ENCODE measurements at places on chromosomes 1 and 21. TPM values are rescaled to one million over a fixed set of nuclear protein-coding genes. Genes with fewer than 3 reads are reported as not detected.

GRCh38 chr1:214280386-214281020, 456 bp upstream of the SMYD2 start:
- peaks cover 39% of the 10 kb centered on the region for H3K4me1 ChIP-seq
- peaks cover 7% of the 10 kb centered on the region for H3K27me3 ChIP-seq
- DNase-seq: no peak
- H3K4me3 ChIP-seq: peak overlapping the region; percentile 82
- H3K27ac ChIP-seq: peak overlapping the region; percentile 44

DNA sequence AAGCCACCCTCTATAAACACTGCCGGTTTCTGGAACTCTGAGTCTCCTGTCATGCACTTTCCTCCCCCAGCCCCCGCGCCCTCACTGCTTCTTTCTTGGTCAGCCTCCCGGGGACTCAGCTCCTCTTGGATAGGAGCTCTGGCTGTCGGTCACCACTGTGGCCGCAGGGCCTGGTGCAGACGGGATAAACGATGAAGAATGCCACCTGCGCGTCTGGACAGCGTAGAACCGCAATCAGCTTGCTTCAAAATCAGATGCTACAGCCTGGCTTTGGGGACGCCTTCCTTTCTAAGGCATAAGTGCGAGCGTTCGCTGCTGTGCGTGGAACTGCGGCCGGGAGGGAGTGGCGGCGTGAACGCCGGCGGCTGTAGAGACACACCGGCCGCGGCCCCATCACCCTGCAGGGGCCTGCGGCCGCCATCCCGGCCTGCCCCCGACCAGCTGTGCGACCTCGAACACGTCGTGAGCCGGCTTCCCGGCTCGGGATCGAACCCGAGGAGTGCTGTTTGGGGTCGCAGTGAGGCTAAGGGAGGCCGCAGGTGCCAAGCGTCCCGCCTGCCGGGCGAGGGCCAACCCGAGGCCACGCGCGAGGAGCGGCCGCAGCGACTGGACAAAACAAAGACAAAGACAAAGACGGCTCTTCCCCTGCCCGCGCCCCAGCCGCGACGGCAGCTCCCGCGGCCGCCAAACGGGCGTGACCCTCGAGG, 688 bp downstream of the PTTG1IP start:
- no peak for DNase-seq
- H3K36me3 ChIP-seq: no peaks in the 10 kb centered on the region
- H3K4me3 ChIP-seq: peak overlapping the region; percentile 98
- H3K27me3 ChIP-seq: no peaks in the 10 kb centered on the region
- H3K27ac ChIP-seq: peak overlapping the region; percentile 80

GRCh38 chr1:8283058-8283884, 34.6 kb upstream of the SLC45A1 start:
- peak overlapping the region; percentile 52 for H3K4me3 ChIP-seq
- H3K27ac ChIP-seq: peak overlapping the region; percentile 55
- peaks cover 28% of the 10 kb centered on the region for H3K4me1 ChIP-seq
- H3K27me3 ChIP-seq: peaks cover 32% of the 10 kb centered on the region
- DNase-seq: peak; percentile 51

DNA sequence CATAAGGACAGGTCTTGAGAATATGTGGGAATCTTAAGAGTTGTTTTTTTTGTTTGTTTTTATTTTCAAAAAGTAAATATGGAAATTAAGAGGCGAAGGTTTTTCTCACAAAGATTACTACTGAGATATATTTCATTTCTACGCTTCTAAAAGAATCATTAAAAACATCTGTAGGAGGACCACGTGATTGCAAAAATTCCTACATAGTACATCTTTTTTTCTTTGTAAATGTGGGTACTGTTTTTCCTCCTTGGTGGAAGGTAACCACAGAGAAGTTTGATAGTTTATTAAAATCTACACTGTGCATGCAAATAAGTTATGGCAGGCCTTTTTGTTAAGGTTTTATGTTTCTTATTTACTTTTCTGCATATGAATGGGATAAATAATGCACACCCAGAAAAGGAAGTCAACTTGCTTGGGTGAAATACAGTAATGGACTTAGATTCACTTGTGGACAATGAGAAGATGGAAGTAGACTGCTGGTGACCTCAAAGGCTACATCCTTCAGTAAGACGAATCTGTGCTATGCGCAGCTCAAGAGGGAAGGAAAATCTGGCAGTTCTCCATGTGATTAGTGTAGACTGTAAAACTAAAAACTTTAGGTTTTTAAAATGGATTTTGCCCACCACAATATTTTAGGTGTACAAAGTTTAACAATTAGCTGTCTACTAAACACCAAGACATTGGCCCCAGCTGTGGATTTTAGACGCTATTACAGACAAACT, 2.0 kb downstream of the AK5 start:
- H3K36me3 ChIP-seq: no peaks in the 10 kb centered on the region
- no peak overlapping the region for H3K27ac ChIP-seq
- H3K4me1 ChIP-seq: peaks cover 30% of the 10 kb centered on the region
- H3K27me3 ChIP-seq: no peaks in the 10 kb centered on the region
- no peak for DNase-seq
- peak overlapping the region; percentile 85 for H3K4me3 ChIP-seq

ST6GALNAC5 gene
- not detected for total RNA-seq

GRCh38 chr1:222950892-222951291, 136.1 kb downstream of the DISP1 start:
- H3K27me3 ChIP-seq: no peaks in the 10 kb centered on the region
- H3K4me1 ChIP-seq: no peaks in the 10 kb centered on the region
- H3K27ac ChIP-seq: no peak overlapping the region
- H3K4me3 ChIP-seq: no peak overlapping the region
- H3K36me3 ChIP-seq: no peaks in the 10 kb centered on the region

ZNF593OS gene
- total RNA-seq: not detected

DNA sequence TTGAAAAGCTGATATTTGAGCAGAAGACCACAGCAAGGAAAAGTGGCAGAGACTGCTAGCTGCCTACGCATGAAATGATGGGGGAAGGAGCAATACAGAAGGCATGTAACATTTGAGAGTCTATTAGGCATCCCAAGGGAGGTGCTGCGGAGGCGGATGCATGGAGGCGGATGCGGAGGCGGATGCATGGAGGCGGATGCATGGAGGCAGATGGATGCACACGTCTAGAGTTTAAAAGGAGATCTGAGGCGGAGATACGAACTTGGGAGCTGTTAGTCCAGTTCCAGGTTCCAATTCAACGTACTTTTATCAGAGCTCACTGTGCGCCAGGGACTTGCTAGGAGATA, 744 bp upstream of the DDX20 start:
- peak overlapping the region; percentile 93 for H3K27ac ChIP-seq
- peaks cover 40% of the 10 kb centered on the region for H3K4me1 ChIP-seq
- peak; percentile 24 for DNase-seq
- no peaks in the 10 kb centered on the region for H3K27me3 ChIP-seq
- peaks cover 11% of the 10 kb centered on the region for H3K36me3 ChIP-seq
- peak overlapping the region; percentile 91 for H3K4me3 ChIP-seq

DNA sequence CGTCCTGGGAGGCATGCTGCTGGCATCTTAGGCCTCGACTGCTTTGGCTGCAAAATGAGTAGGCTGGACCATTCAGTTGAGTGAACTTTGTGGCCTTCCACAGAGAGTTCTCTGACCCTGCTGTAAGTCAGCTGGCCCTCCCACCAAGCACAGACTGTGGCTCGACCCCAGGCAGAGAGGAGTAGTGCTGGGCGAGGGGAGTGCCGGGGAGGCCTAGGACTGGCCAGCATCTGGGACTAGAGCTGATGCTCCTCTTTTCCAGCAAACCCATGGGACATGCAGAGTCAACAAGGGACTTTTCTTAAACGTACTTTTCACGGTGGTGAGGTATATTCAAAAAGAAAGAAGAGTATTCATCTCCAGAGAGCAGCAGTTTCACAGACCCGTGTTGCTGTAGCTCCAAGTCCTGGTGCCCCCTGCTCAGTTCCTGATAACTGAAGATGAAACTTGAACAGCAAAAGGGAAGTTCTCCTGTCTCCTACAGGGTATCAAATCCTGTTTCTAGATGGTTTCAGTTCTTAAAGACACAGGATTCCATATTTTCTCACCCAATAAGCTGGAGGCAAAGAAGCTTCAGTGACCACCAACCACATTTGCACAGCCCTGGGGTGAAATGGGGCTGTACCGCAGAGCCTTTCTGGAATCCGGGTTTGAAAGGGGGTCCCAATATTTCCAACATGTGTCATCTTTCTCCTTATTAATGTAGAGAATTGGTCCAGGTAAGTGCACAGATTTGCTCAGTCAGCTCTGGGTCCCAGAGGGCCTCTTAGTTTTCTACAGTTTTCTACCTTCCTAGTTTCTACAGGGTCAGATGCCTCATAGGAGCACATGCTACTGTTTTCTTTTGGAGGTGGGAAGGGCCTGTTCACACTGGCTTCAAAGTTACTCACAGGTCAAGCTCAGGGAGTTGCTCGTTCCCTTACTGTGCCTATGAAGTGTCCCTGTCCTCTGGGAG, 20.9 kb downstream of the BATF3 start:
- H3K36me3 ChIP-seq: peaks cover 2% of the 10 kb centered on the region
- peak overlapping the region; percentile 78 for H3K4me3 ChIP-seq
- peak overlapping the region; percentile 95 for H3K27ac ChIP-seq
- H3K27me3 ChIP-seq: peaks cover 5% of the 10 kb centered on the region
- DNase-seq: peak; percentile 66

DNA sequence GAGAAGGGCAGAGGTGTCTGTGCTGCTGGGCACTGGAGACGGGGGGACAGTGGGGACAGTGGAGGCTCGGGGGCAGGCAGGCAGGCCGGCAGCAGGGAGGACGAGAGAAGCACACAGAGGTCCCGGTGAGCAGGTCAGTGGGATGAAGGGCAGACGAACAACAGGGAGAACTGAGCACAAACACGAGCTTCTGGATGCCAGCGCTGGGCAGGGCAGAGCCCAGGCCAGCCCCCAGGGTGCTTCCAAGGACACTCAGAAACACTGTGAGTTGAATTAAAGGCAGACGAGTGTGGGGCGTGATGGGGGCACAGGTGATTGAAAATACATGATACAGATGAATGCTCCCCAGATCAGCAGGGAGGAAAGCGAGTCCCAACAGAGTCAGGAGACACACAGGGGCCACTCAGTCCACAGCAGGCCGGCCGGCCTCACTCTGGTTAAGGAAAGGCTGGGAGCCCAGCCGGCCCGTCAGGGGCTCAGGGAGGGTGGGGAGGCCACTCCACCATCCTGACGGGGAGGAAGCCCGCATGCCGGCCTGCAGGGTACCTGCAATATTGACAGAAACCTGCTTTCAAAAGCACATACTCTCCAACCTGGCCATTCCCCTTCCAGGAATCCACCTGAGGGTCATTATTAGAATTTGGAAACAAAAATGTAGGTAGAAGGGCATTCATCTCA, 14.1 kb downstream of the SLC19A1 start:
- no peaks in the 10 kb centered on the region for H3K27me3 ChIP-seq
- DNase-seq: no peak
- no peak overlapping the region for H3K27ac ChIP-seq
- H3K36me3 ChIP-seq: no peaks in the 10 kb centered on the region
- H3K4me1 ChIP-seq: peaks cover 6% of the 10 kb centered on the region

GRCh38 chr1:156081180-156081916, 917 bp downstream of the MEX3A start:
- peak overlapping the region; percentile 89 for H3K4me3 ChIP-seq
- DNase-seq: no peak
- no peaks in the 10 kb centered on the region for H3K36me3 ChIP-seq
- no peak overlapping the region for H3K27ac ChIP-seq
- peaks cover 65% of the 10 kb centered on the region for H3K27me3 ChIP-seq
- peaks cover 5% of the 10 kb centered on the region for H3K4me1 ChIP-seq

STYXL2 gene
- total RNA-seq: 0.24 TPM

AADACL4 gene
- total RNA-seq: not detected

- no peak for DNase-seq
- no peaks in the 10 kb centered on the region for H3K27me3 ChIP-seq
- no peak overlapping the region for H3K27ac ChIP-seq
These were observed 34.1 kb downstream of the NIBAN1 start for GRCh38 chr1:184940226-184940625.

TP73 gene
- 1.3 TPM for total RNA-seq

GRCh38 chr1:211517006-211517405, 25.0 kb upstream of the RD3 start:
- H3K4me3 ChIP-seq: no peak overlapping the region
- H3K27me3 ChIP-seq: no peaks in the 10 kb centered on the region
- H3K36me3 ChIP-seq: no peaks in the 10 kb centered on the region
- H3K27ac ChIP-seq: no peak overlapping the region

HNRNPR gene
- total RNA-seq: 127 TPM

- no peaks in the 10 kb centered on the region for H3K36me3 ChIP-seq
- H3K27me3 ChIP-seq: peaks cover 5% of the 10 kb centered on the region
- DNase-seq: no peak
These were observed 591.8 kb downstream of the ADGRL2 start for GRCh38 chr1:82392513-82392912.

TTLL7 gene
- total RNA-seq: 4.1 TPM

DNA sequence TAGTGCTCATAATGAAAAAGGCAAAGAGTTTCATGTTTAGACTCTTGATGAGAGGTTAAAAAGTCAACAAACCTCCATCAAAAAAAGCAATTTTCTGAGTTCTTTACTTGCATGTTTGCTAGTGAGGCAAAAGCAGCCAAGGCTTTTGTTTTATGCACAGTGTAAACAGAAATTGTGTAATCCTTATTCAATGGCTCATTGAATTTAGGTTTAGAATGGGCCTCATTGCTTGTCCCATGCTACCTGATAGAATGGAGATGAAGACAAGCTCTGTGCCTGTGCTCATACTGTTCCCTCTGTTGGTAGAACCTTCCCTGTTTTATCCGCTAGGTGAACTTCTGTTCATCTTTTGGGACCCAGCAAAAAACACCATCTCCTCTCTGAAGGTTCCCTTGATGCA, 10.0 kb upstream of the LRRC8D start:
- no peak for DNase-seq
- H3K4me1 ChIP-seq: peaks cover 6% of the 10 kb centered on the region
- H3K36me3 ChIP-seq: no peaks in the 10 kb centered on the region
- H3K27ac ChIP-seq: no peak overlapping the region
- no peak overlapping the region for H3K4me3 ChIP-seq
- H3K27me3 ChIP-seq: peaks cover 19% of the 10 kb centered on the region

CRNN gene
- not detected for total RNA-seq

DNA sequence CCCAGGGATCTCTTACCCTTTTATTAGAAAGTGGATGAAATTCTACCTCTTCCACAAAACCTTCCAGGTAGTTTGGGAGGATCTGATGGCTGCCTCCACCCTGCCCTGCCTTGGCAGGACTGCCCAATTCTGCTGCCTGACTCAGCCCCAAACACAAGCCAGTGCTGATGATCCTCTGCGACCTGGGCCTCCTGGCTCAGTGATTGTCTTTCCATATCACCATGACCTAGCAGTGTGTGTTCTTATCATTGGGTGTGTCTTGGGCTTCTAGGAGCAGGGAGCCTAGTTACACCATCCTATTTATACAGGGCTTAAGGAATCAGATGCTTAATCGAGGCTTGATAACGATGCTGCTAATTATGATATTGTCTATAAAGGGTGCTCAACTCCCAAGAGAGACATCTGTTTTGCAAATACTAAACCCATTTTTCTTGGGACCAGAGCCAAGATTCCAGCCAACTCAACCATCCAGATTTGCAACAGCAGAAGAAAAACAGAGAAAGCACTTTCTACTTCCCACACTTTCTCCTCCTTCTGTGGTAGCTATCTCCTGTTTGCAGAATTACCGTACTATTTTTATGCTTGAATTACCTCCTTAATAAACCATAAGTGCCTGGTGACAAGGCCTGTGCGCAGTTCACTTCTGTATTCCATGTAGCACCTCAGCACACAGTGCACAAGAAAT, 36.5 kb upstream of the KIF21B start:
- H3K27ac ChIP-seq: no peak overlapping the region
- H3K4me3 ChIP-seq: no peak overlapping the region
- no peak for DNase-seq
- H3K4me1 ChIP-seq: peaks cover 17% of the 10 kb centered on the region

GRCh38 chr1:115837740-115838421, 3.0 kb downstream of the NHLH2 start:
- DNase-seq: peak; percentile 8
- H3K36me3 ChIP-seq: no peaks in the 10 kb centered on the region
- H3K27me3 ChIP-seq: peaks cover 57% of the 10 kb centered on the region
- H3K27ac ChIP-seq: no peak overlapping the region

C1orf94 gene
- total RNA-seq: not detected
